ENCODE measurements at places on chromosomes 16 and 17. TPM values are rescaled to one million over a fixed set of nuclear protein-coding genes. Genes with fewer than 3 reads are reported as not detected.

GRCh38 chr16:47139561-47140185 is 4.1 kb downstream of the NETO2 start:
- DNase-seq: no peak
- no peak overlapping the region for H3K4me3 ChIP-seq
- no peaks in the 10 kb centered on the region for H3K36me3 ChIP-seq
- H3K27me3 ChIP-seq: no peaks in the 10 kb centered on the region
- H3K4me1 ChIP-seq: no peaks in the 10 kb centered on the region

DNA sequence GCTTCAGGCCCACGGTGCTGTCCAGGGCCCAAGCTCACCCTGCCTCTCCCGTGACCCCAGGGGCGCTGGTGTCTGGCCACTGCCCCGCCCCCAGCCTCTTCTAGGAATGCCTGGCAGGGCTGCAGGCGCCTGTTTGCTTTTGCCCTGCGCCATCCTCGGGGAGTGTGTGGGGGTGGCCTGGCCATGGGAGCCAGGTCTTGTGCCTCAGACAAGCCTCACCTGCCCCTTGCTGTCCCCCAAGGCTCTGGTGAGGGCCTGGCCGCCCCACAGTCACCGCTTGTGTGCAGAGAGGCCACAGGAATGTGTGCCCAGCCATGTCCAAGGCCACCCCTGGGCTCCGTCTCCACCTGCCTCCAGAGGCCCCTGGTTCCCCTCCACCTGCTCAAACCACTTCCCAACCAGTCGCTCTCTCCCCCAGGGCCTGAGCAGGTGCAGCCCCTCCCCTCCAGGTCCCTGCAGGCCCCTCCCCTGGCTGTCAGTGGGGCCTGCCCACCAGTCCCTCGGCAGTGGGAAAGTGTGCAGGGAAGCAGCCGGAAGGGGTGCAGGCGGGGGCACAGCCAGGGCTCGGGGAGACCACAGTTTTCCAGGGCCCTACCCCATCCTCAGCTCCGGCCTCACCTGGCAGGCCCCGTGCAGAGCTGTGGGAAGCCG is 841 bp upstream of the IGFALS start:
- H3K4me1 ChIP-seq: no peaks in the 10 kb centered on the region
- H3K27me3 ChIP-seq: no peaks in the 10 kb centered on the region
- no peak overlapping the region for H3K27ac ChIP-seq
- H3K36me3 ChIP-seq: peaks cover 22% of the 10 kb centered on the region

GRCh38 chr16:89602273-89602951 is 11.0 kb upstream of the DPEP1 start:
- no peak overlapping the region for H3K27ac ChIP-seq
- no peaks in the 10 kb centered on the region for H3K4me1 ChIP-seq
- H3K4me3 ChIP-seq: no peak overlapping the region
- no peaks in the 10 kb centered on the region for H3K36me3 ChIP-seq
- DNase-seq: no peak

DNA sequence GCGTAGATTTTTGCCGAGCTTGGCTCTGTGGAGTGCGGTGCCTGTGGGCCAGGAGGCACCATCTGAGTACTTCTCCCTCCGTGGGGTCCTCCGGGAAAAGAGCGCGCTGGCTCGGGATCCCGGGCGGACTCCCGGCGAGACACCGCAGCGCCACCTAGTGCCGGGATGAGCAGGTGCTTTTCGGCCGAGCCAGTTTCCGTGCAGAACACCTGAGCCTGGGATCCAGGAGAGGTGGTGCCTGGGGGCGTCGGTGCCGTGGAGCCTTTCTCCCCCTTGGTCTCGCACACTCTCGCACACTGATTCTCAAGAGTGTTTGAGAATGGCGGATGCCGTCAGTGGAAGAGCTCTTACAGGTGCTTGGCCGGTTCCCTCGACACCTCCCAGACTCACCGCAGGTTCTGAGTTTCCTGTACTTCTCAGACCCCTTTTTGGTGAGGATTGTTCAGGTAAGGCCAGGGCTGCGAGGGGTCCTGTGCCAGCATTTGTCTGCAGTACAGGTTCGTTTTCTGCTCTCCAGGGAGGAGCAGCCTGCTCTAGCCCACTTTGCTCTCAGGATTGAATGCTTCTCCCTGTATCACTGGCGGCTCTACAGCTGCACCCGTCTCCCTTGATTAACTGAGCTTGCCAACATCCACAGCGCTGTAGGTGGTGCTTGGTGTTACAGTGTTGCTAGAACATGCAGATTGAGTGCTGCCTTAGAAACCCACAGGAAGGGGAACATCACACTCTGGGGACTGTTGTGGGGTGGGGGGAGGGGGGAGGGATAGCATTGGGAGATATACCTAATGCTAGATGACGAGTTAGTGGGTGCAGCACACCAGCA is 23.3 kb downstream of the TBCD start:
- no peak overlapping the region for H3K27ac ChIP-seq
- H3K36me3 ChIP-seq: peaks cover 17% of the 10 kb centered on the region
- H3K27me3 ChIP-seq: no peaks in the 10 kb centered on the region
- peak; percentile 84 for DNase-seq
- peak overlapping the region; percentile 52 for H3K4me3 ChIP-seq
- H3K4me1 ChIP-seq: no peaks in the 10 kb centered on the region

- no peaks in the 10 kb centered on the region for H3K36me3 ChIP-seq
- H3K4me3 ChIP-seq: no peak overlapping the region
- H3K27me3 ChIP-seq: no peaks in the 10 kb centered on the region
- no peak for DNase-seq
- peaks cover 17% of the 10 kb centered on the region for H3K4me1 ChIP-seq
Measured at GRCh38 chr17:57396511-57396921, 140.2 kb downstream of the MSI2 start.

DNA sequence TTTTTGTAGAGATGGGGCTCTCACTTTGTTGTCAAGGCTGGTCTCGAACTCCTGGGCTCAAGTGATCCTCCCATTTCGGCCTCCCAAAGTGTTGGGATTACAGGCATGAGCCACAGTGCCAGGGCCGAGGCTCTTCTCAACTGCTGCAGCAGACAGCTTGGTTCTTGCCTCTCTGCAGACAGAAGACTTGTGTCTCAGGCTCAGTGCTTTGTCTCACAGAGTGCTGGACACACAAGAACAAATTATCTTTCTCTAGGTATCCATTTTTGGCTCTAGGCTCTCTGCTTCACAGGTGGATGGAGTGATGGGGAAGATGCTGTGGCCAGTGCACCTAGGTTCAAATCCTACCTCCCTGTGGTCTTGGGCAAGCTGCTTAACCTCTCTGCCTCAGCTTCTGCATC is 80.8 kb upstream of the RNU2-1 start:
- no peaks in the 10 kb centered on the region for H3K27me3 ChIP-seq
- no peaks in the 10 kb centered on the region for H3K4me1 ChIP-seq
- DNase-seq: no peak
- H3K4me3 ChIP-seq: no peak overlapping the region
- no peak overlapping the region for H3K27ac ChIP-seq

DNA sequence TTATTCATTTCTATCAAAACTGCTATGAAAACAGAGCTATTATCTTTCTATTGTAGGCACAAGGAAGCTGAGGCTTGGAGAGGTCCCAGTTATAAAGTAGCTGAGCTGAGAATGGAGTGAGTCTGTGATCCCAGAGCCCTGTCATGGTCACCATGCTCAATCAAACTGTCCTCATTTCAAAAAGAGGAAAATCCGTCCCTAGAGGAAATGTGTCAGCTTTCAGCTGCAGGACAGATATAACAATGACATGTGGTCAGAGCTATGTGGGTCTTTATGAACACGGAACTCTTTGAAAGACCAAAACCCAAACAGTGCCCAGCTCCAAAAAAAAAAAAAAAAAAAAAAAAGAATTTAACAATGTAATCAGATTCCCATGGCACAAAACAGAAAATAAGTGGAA is 266.1 kb downstream of the XYLT1 start:
- DNase-seq: no peak
- no peaks in the 10 kb centered on the region for H3K4me1 ChIP-seq
- H3K27me3 ChIP-seq: no peaks in the 10 kb centered on the region
- H3K27ac ChIP-seq: no peak overlapping the region
- no peaks in the 10 kb centered on the region for H3K36me3 ChIP-seq

DNA sequence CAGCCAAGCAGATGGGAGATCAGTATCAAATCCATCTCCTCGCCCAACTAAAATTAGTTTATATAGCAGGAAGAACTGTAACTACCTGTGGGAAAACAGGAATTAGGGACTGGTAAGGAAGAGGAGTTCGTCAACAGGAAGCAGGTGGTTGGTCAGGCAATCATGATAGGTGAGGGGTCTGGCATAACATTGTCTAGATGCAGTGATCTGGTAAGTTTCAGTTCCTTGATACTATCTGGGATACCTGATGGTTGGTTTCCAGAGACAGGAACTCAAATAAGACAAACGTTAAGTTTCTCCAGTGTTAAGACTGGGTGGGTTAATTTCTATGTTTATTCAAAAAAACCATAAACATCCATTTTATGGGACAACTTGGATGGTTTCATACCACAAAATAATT is 53.8 kb downstream of the CEP112 start:
- no peaks in the 10 kb centered on the region for H3K27me3 ChIP-seq
- no peak for DNase-seq
- peaks cover 6% of the 10 kb centered on the region for H3K36me3 ChIP-seq
- no peak overlapping the region for H3K4me3 ChIP-seq

GRCh38 chr17:58710948-58711552 is 18.6 kb downstream of the RAD51C start:
- no peaks in the 10 kb centered on the region for H3K4me1 ChIP-seq
- DNase-seq: no peak
- H3K4me3 ChIP-seq: no peak overlapping the region

Gene MYH8
- 0.21 TPM for polyA plus RNA-seq

Gene TMED6
- polyA plus RNA-seq: not detected

Gene USP6
- polyA plus RNA-seq: 0.05 TPM

Data from psoas muscle (tissue), 8 donors.